Naive B cell (primary cell): ENCODE measurements at places on chromosomes 5 and 9.

DNA sequence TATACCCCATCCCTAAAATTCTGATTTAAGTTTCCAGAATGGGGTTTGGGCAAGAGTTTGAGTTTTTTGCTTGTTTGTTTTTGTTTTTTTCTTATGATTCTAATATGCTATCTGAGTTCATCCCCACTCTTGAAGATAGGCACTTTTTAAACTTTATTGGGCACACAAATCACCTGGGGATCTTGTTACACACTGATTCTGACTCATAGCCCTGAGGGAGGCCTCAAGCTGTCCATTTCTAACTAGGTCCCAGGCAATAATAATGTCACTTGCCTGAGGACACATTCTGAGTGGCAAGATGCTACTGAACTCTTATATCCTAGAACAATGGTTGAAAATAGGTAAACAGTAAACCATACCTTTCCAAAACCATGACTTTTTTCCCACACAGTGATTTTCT, 22.8 kb upstream of the ABLIM3 start:
- DNase-seq: no peak

- DNase-seq: peak; percentile 65
Observed at GRCh38 chr9:136122425-136123383, 4.0 kb upstream of the TMEM250 start.

- DNase-seq: no peak
Observed at GRCh38 chr5:171888051-171888481, 102.4 kb downstream of the SMIM23 start.

DNA sequence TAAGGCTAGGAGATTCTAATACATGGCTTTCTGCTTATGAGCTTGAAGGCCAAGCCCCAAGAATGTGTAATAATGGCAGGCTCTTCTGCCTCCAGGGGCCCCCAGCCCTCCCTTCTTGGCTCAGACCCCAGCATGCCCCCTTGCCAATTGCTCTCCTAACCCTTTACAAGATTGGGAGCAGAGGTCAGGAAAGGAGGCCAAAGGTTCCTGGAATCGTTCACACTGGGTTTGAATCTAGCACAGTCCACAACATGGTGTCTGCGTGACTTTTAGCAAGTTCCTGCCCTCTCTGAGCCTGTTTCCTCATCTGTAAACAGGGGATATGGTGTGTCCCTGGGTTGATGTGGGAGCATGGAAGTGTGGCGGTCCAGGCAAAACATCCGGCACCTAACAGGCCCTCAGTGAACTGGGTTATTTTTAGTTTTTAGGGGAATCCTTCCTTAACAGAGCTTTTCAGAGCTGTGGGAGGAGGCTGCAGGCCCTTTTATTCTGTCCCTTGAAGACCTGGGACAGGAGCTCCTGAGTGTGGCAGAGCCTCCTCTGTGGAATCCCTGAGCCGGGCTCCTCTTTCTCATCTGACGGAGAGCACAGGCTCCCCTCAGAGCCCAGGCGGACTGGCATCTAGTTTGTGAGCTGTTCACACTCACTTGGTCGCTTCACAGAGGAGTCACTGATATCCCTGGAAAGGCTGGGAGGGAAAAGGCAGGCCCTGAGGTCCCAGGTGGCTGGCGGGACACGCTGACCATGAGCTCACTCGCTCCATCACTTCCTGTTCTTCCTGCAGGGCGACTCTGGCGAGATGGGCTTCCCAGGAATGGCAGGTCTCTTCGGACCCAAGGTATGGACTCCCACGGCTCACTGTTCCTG, 23.4 kb upstream of the ORM1 start:
- no peak for DNase-seq

DNA sequence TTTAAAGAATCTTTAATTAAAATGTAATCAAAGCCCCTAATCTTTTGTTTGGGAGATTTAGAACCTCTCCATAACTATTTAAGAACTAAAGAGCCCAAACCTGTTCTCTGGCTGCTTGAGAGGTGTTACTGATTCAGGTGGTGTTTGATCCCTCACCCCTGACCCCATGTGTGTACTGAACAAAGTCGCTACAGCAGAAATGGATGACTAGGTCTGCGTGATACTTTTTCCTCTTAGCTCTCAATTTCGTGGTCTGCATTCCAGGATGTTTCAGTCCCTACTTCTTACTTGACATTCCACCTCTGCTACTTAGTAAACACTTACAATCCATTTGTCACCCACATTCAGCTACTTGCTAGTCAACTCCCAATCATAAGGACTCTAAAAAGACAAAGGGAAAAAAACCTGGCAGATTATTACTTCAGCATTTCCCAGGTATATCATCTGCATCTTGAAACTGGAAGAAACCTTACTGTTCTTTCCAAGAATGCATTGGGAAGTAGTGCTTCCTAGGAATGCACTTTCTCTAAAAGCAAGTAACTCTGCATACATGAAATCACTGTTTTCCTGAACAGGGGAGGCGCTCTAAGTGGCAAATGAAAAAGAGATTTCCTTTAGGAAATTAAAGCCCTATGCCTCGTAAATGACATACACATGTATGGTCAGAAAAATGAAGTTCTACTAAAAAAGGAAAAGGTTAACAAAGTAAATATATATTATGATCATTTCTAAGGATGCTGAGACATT, 1091.6 kb downstream of the PTPRD start:
- no peak for DNase-seq

GRCh38 chr5:165258197-165258771, 1752.9 kb downstream of the MAT2B start:
- DNase-seq: no peak

DNA sequence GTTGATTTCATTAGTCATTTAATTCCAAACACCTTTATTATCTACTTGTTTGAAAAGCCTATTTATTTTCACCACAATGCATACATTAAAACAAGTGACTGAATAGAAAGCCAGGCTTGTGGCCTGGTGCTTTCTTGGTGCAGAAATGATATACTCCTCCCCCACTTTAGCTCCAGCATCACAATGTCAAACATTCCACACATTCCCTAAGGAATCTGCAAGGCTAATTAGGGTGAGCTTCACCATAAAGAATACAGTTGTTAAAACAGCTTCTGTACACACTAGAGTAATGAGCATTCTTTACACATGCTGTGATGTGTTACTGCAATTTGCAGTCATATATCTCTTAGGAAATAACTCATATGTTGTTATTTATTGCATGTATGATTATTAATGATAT, 705.7 kb downstream of the CETN3 start:
- no peak for DNase-seq

DNA sequence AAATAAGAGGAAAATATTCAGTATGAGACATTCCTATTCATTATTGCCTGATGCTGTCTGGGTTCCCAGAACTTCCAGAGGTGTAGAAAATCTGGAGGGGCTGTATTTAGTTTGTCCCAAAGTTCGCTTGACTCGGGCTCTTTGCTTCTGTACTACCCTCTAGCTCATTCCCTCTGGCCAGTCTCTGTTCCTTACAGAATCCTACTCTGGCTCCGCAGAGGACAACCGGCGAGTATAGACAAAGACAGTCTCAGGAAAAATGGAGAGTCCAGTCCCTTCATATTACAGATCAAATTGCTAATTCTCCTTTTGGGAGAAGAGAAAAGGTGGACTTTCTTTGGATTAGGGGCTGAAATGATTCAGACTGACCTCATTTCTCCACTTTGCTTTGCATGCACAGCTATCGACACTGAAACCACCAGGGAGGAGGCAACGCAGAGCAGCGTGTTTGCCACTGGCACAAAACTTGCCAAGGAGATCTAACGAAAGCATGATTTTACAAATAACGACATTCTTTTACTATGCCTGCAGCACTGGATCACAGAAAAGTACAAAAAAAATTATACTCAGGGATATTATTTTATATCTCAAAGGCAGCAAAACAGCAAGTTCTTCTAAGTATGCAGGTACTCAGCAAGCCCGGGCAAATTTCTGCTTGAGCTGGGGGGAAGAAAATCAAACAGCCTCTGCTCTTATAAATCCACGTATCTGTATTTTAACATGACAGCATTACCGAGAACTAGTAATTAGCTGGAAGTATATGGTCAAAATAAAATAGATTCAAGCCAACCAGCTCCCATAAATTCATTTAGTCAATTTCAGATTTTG, 279.7 kb downstream of the NPR3 start:
- no peak for DNase-seq

GRCh38 chr9:121237916-121238315, 30.0 kb upstream of the GSN start:
- no peak for DNase-seq

- no peak for DNase-seq
Observed at GRCh38 chr5:66340786-66341185, 196.7 kb downstream of the SREK1 start.

DNA sequence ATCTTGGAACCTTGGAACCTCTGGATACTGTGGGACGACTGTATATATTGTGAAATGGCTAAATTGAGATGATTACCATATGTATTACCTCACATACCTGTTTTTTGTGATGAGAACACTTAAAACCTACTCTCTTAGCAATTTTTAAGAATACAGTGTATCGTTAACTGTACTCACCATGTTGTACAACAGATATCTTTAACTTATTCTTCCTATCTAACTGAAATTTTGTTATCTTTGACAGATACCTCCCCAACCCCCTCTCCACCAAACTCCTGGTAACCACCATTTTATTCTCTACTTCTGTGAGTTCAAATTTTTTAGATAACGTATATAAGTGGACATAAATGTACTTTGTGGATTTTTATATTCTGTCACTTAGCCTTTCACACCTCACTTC, 126.5 kb downstream of the ZCCHC7 start:
- no peak for DNase-seq

DNA sequence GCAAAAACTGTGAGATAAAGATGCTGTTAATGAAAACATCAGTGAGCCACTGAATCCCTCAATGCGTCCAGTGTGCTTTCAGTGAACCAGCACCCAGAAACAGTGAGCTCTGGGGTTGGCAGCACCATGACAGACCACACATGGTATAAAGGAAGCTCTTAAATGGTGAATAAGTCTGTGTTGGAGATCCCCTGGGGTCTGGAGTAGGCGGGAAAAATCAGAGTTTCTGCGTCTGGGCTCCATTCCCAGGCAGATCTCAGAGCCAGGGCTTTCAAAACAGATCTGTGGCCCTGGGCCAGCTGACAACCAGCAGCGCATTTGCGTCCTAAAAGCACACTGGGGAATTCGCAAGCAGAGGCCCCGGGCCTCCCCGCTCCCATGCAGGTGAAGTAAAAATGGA, 233.5 kb downstream of the FRMD3 start:
- DNase-seq: no peak

DNA sequence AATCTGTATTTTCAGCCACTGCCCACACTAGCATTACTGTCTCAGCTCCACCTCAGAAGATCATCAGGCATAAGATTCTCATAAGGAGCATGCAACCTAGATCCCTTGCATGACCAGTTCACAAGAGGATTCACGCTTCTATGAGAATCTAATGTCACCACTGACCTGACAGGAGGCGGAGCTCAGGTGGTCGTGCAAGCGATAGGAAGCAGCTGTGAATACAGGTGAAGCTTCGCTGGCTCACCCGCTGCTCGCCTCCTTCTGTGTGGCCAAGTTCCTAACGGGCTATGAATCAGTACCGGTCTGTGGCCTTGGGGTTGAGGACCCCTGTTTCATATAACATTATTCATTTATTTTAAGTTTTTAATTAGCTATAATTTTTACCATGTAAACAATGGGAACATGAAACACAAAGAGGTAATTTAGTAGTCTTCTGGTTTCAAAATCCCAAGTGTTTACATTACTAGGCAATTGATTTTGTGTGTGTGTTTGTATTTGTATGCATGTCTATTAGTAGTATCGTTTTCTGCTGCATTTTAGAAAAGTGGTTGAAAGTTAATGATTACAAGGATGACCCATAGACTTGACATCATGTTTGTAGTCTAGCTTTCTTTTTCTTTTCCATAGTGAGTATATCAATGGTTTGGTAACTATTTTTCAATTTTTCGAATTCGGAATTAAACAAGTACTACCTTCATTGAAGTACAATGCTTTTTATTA, 159.4 kb downstream of the TENT4A start:
- no peak for DNase-seq

- no peak for DNase-seq
Observed at GRCh38 chr5:140596321-140596741, 31.7 kb downstream of the SLC35A4 start.

DNA sequence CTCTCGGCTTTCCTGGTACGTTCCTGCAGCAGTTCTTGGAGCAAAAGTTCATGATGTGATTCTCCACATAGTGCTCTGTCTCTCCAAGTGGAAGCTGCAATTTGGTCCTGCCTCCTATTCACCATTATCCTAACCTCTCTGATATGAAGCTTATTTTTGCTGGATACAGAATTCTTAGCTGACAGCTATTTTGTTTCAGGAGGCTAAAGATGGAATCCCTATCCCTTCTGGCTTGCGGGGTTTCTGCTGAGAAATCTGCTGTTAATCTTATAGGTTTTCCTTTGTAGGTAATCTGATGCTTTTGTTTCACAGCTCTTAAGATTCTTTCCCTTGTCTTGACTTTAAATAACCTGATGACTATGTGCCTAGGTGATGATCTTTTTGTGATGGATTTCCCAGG, 181.6 kb upstream of the VLDLR start:
- DNase-seq: no peak

GRCh38 chr9:27293996-27294395, 3.0 kb downstream of the EQTN start:
- DNase-seq: no peak

GRCh38 chr5:38872826-38873225, 27.0 kb downstream of the OSMR start:
- no peak for DNase-seq

- no peak for DNase-seq
Observed at GRCh38 chr9:10265153-10265631, 347.6 kb downstream of the PTPRD start.

- DNase-seq: no peak
Observed at GRCh38 chr9:120136696-120137095, 443.3 kb downstream of the CDK5RAP2 start.

- no peak for DNase-seq
Observed at GRCh38 chr5:20229303-20230005, 241.5 kb upstream of the CDH18 start.

- DNase-seq: no peak
Observed at GRCh38 chr5:858726-859125, 7.9 kb upstream of the ZDHHC11 start.

GRCh38 chr5:1883925-1884677, 1.4 kb upstream of the IRX4 start:
- DNase-seq: no peak

DNA sequence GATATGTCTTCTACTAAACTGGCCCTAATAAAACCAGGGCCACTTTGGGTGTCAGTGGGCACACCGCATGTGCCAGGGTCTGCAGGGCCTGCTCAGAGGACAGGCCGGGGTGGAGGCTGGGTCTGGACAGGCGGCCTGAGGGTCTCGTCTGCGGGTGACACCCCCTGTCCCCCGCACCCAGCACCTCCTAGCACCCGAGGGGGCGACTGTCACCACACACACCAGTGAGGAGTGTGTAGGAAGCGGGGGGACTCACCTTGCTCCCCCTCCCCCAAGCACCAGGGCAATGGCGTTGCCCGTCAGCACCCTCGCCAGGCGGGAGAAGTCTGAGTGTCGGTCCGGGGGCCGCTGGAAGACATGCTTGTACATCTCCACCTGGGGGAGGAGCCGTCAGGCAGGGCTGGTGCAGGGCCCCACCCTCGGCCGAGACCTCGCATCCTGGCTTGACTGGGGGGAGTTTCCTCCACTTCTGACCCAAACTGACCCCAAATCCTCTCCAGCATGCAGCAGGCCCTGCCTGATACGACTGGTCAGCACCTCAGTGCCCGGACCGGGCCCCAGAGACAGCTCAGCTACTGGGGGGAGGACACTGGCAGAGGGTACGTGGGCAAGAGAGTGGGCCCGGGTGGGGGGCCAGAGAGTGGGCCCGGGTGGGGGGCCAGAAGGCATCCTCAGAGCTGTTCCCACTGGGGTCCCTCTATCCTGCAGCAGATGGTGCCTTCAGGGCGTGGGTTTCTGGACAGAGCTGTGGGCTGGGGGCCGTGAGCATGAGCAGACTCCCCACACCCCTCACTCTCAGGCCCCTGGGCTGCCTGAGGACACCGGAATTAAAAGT, 18.9 kb upstream of the NSMF start:
- DNase-seq: no peak
